ENCODE measurements at places on chromosomes 3 and 15.

DNA sequence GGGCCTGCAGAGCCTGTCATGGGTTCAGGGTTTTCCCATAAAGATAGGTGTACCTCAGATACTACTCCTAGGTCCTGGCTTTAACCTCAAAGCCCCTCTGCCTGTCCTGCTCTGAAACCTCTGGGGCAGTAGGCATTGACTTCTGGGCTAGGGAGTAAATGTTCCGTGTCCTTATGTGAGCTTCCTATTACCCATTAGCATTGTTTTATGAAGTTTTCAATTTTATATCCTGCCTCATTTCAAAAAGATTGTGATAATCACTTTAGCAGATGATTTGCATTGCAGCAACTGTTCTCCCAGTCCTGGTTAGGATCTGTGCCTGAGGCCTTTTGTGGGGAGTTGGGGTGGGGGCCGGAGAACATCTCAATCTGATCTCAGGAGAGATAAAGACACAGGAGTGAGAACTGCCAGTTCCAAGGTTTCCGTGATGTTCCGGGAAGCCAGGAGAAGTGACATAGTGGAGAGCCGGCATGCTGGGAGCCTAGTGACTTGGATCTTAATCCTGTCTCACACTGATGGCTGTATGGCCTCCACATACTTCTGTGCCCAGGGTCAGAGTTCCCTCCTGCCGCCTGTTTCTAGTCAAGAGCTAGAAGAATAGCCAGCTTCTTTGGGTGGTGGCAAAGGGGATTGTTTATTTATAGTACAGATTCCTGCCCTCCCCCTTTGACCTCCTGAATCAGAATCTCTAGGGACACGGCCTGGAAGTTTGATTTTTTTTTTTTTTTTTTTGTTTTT, 10.6 kb downstream of the TPM1 start:
- no peak for DNase-seq

DNA sequence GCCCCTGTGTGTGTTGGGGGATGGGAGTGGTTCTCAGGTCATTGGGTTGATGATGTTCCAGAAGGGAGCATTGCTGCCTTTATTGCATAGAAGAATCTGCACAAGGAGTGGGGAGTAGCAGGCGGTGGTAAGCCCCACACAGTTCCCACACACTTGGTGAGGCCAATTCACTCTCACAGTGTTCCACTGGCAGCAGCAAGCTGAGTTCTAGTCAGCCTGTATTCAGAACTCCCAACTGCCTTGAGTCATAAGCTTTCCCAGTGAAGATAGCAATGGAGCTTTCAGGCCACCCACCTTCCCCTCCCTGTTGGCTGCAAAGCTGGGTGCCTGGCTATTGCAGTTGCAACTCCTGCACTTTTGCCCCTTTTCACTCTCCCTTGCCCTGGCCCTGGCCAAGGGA, 181.1 kb upstream of the RBMS3 start:
- no peak for DNase-seq

DNA sequence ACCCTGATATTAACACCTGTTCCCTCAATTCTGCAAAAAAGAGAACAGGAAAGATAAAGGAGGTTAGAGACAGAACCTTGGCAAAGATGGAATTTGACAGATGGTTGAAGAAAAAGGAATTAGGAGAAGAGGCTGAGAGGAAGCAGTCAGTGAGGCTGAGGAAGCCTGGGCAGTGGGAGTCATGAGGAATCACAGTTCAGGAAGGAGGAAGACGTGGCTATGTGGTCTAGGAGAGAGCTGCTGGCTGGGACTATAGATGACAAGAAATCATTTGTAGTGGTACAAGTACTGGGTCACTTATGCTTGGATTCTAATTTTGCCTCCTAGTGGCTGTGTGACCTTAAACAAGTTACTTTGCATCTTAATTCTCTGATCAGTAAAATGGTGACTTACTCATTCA, 49.0 kb downstream of the LARS2 start:
- no peak for DNase-seq

DNA sequence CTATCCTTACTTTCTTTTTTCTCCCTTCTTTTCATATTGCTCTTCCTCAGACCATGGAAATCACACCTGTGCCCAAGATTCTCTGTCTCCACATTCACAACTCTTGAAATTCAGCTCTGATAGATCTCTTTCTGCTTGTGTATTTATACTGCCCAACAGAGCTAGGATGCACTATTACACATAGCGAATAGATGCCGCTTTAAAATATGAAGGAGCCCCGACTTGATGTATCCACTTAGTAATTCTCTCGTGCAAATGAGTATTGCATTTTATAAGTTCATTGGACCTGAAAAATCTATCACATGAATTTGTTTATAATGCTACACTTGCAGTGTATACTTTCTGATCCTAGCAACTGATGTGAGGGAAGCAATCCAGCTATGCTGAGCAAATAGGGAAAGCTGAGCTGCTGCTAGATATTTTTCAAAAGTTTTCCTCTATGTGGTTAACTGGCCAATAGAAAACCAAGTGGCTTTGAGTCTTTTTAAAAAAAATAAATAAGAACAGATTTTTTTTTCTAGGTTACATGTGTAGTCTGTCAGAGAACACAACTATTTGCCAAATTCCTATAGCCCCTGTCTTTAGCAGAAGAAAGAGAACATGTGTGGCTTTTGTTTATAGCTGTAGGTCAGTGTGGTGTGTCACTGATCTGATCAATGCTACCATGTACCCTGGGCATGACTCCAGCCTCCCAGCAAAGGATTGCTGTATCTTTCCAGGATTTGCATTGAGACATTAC, 64.3 kb upstream of the LEKR1 start:
- no peak for DNase-seq

- DNase-seq: no peak
These were observed 50.7 kb downstream of the CDC25A start for GRCh38 chr3:48137425-48137999.

- no peak for DNase-seq
These were observed 4.1 kb downstream of the MBNL1 start for GRCh38 chr3:152272771-152273242.

GRCh38 chr3:129122412-129123011, 908 bp upstream of the RAB43 start:
- DNase-seq: no peak

GRCh38 chr15:25391971-25392721, 46.7 kb downstream of the UBE3A start:
- DNase-seq: no peak

- no peak for DNase-seq
These were observed 55.4 kb downstream of the TMCC1 start for GRCh38 chr3:129838086-129838485.

DNA sequence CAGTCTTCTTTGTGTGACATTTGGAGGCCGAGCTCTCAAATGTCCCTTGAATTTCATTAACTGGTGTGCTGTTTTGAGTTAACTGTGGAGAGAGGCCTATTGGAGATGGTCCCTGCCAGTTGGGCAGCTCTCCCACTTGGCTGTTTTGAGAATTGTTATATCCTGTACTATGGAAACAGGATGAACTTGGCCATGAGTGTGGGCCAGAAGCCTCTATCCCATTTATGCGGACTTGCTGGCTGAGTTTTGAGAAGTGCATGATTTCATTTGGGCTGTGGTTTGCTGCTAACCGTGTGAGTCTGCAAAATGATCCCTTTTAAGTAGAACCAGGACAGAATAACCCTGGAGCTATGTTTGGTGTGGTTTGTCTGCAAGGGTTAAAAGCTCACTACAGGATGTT, 366.0 kb downstream of the PTPRG start:
- no peak for DNase-seq

GRCh38 chr3:39372833-39373232, 10.3 kb upstream of the SLC25A38 start:
- DNase-seq: no peak

DNA sequence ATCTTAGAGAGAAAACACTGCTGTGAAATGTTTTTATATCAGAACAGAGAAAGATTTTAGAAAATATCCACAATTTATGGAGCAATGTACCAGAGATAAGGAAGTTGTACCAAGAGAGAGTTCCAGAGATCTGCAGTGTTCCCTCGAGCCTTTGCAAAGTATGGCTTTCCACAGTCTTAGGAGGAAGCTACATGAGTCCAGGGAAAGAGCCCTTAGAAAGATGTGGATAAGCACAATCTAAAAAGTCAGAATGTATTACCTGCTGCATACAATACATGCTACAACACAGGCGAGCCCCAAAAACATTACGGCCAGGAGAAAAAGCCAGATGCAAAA, 56.4 kb downstream of the ZNF860 start:
- DNase-seq: no peak

GRCh38 chr3:187456250-187456649, 88.1 kb downstream of the RTP4 start:
- DNase-seq: no peak

DNA sequence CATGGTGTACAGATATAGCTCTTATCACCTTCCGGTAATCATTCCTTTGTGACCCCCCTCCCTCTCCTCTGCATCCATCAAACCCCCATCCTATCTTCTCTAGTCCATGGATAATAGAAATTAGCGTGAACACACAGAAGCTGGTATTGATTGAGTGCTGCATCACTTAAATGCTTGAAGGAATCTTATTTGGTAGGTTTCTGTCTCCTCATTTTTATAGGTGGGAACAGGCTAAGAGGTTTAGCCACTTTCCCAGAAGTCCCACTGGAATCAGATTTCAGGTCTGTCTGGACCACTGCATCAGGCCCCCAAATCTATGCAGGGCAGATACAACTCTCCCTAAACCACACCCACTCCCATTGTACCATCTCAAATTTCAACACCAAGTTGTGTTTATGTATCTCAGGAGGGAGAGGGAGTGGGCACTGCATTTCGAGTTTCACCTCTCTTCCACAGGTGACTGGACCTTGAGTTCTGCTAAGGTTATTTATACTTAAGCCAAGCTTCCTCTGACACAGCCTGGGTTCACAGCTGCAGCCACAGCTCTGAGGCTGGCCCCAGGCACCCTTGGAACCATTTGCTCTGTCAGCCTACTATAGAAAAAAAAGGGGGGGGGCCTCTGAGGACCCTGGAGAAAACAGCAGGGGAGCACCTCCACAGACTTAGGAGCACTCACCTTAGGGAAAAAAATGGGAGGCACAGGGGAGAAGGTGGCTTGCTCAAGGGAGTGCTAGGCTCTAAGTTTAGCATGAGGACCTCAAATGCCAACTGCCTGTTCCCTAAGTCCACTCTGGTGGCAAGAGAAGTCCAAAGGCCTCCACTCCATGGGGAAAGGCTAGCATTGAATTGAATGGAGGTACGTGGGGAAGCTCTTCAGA, 2.1 kb upstream of the NMB start:
- DNase-seq: no peak

DNA sequence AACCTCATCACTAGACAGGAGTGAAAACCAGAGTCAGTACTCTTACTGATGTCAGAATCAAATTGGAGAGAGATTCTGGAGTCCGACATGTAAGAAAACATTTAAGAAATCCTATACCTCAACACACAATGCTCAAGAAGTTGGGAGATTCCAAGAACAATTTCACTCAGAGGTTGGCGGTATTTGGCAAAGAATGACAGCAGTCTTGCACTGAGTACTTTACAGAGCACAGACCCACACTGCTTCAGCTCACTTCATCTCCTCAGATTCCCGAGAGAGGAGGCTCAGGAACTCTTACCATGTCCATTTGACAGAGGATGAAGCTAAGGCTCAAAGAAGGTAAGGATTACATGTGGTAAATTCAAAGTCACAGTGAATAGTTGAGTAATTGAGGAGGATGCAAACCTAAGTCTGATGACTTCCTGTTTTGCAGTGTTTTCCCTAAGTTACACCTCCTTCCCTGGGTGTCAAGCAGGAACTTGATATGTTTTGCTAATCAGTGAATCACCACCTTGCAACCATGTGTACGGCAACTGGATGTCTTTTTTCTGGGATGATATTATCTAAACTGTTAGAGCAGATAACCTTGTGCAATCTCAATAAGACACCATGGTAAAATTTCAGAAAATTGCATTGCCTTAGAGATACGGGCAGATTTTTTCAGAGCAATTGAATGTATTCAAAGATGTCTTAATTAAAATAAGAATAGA, 61.3 kb upstream of the MME start:
- DNase-seq: no peak

DNA sequence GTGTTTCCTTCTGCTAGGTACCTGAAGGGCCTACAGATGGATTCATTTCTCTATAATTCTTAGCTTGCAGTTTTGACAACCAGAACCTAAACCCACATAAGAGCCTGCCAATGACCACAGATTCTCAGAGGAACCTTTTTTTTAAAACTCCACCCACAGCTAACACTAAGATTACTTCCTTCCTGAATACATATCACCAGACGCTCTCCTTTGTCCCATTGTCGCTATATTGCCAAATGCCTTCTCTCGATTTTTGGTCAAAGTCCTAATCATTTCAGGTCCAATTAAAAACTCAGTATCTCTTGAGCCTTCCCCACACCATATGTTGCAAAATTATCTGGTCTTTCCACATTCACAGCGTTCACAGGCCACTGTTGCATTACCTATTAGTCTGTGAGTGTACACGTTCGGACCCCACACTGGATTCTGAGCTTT, 12.4 kb downstream of the ZNF710 start:
- no peak for DNase-seq

- DNase-seq: no peak
These were observed 1.9 kb upstream of the CHST14 start for GRCh38 chr15:40468898-40469331.

DNA sequence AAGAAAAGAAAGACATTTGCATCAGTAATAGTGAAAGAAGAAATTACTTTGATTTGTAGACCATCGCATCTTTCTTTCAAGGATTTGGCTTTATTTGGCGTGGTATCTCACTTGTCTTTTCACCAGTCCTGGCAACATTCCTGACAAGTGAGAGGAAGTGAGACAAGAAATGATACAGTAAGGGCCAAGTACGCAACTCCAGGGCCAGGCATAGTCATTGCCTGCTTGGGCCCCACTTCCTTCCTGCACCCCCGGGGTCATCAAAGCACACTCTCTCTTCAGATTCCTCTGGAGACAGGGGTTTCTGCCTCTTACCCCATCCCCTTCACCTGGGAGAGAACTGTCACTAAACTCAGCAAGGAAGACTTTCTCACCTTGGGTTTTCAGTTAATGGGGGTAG, 55.1 kb downstream of the CD47 start:
- DNase-seq: no peak

- no peak for DNase-seq
These were observed 131.8 kb upstream of the SLC7A14 start for GRCh38 chr3:170717410-170718402.

- no peak for DNase-seq
These were observed 822.3 kb upstream of the CFAP20DC start for GRCh38 chr3:59872128-59872527.

DNA sequence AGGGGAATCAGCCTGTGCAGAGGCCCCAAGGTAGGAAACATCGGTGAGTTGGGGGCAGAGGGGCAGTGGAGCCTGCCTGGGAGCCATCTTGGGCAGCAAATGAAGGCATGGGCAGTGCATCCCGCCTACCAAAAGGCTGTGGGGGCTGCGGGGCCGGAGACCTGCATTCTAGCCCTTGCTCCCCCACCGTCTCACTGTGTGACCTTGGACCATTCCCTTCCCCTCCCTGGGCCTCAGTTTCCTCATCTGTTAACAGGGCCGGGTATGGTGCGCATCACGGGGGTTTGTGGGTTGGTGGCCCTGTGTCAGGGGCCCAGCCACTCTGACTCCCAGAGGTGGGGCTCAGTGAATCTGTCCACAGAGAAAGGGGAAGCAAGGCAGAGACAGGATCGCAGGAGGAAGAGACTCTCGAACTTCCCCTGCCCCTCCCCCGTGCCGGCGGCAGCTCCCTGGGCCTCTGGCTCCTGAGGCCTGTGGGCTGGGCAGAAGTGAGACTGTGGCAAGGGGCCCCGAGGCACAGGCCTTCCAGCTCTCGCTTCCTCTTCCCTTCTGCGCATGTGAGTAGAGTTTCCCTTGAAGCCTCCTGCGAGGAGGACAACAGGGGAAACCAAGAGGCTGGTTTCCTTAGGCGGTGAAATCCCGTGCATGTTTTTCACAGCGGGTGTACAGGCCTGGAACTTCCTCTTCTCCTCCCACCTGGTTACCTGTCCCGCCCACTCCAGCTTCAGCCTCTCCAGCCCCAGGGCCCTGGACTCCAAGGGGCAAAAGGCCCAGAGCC, 42.9 kb downstream of the IDH2 start:
- peak; percentile 46 for DNase-seq

Data from activated T-helper 1 cell treated with Interleukin-2 at 50 U/mL for 16 hours (primary cell).